Suprapubic skin (tissue), 4 donors: ENCODE measurements at places on chromosomes 16 and 17.

DNA sequence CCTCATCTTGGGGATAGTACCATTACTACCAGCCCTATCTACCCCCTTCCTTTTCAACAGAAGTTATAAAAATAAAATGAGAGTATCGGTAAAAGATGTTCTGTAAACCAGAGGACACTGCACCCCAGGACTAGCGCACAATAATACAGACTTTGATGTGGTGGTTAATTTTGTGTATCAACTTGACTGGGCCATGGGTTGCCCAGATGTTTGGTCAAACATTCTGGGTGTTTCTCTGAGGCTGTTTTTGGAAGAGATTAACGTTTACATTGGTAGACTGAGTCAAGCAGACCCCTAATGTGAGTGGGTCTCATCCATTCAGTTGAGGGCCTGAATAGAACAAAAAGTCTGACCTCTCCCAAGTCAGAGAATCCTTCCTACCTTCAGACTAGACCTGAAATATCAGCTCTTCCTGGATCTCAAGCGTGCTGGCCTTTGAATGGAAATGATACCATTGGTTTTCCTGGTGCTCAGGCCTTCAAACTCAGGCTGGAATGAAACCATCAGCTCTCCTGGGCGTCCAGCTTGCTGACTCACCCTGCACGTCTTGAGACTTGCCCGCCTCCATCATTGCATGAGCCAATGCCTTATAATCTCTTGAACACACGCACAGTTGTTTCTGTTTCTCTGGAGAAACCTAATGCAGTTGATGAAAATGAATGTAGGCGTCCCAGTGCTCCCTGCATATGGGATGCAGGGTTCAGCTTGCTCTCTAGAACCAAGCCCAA is 10.1 kb downstream of the MRM1 start:
- DNase-seq, result no peak

DNA sequence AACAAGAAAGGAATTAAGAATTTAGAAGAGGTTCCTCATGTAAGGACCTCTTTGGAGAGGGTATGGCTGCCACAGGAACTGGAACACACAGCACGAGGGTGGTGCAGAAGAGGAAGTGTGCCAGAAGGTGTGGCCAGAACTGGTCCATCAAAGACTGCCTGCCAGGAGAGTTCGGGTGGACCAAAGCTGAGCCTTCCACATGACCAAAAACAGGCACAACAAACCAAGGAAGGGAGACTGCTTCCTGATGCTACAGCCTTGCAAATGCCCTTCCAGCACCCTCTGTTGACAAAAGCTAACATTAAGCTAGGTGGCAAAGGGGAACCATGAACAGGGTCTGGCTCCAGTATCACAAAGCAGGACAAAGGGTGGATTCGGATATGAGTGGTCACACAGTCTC is 125.8 kb upstream of the TMEM97 start:
- no peak for DNase-seq

- no peak for DNase-seq
These were observed 32.2 kb downstream of the SDK2 start for GRCh38 chr17:73612031-73612472.

DNA sequence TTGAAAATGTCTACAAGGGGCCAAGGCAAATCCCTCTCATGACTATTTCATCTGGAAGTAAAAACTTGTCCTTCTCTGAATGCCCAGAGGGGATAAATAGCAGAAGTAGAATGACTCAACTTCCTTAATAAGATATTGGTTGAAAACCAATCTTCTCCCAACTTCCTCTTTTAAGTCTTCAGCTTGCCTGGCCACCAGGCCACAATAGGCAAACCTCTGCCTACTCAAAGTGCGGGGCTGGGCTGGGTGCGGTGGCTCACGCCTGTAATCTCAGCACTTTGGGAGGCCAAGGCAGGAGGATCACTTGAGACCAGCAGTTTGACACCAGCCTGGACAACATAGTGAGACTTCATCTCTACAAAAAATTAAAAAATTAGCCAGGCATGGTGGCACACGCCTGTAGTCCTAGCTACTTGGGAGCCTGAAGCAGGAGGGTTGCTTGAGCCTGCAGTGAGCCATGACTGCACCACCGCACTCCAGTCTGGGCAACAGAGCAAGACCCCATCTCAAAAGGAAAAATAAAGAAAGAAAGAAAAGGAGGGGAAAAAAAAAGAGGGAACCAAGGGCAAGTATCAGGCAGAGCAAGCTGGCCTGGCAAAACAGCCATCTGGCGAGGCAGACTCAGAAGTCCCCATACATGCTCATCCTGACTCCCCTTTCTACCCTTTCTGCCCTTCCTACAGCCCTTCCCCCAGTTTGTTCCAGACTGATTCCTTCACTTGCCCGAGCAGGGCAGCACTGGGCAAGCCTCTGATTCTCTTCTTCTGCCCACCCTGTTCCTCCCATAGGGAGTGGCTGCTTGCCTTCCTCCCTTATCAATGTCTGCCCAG is 20.6 kb downstream of the MAP3K14 start:
- no peak for DNase-seq

DNA sequence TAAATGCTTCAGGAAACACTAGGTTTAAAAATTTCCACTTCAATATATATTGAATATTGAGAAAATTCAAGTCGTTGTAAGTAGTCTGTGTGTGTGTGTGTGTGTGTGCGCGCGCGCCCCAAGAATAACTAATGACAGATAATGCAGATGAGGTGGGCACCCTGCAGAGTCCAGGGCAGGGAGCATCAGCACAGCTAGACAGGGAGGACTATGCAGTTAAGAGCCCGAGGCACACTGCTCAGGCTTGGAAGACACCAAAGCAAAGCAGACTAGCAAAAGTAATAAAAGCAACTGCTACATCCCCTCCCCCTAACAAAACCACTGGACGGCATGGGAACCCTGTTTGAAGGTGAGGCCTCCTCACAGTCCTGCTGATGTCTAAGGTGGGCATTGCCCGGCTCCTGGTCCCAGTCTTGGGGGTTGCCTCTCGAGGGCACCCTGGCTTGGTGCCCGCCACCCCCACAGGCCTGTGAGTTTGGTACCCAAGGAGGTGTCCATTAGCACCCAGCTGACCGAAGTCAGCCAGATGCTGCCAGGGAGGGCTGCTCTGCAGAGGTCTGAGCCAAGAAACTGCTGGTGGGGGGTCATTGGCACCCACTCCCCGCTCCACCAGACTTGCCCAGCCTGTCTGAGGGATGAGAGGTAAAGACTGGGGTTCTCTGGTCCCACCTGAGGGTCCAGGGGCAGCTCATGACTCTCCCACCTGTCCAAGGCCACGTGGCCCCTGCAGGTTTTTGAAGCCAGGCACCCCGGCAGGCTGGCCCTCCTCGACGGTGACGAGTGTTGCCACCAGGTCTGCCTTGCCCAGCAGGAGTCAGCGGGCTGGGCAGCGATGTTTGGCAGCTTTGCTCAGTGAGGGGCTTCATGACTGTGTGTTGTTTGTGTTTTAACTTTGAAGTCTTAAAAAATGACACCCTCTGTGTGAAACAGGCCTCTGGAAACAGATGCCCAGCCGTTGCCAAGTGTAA is 18.7 kb downstream of the LRRC75A start:
- no peak for DNase-seq

DNA sequence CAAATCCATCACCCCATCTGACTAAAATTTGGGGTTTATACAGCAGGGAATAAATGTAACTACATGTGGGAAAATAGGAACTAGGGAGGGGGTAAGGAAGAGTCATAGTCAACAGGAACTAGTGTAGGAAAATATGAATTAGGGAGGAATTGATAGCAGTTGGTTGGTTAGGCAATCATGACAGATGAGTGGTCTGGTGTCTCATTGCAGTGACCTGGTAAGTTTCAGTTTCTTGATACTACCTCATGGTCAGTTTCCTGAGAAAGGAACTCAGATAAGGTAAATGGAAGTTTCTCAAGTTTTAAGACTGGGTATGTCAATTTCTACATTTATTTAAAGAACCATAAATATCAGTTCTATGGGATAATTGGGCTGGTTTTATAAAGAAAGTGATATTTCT is 442.3 kb downstream of the NPIPA7 start:
- DNase-seq, result no peak
